ENCODE measurements at places on chromosomes 16 and 17.
A peak's percentile ranks its signal among the peaks of the same experiment; 100 is the strongest.

GRCh38 chr17:31598921-31599571 lies 207.6 kb downstream of the RAB11FIP4 start:
- DNase-seq, result no peak
- no peak overlapping the region for H3K27ac ChIP-seq
- H3K36me3 ChIP-seq, result no peaks in the 10 kb centered on the region

DNA sequence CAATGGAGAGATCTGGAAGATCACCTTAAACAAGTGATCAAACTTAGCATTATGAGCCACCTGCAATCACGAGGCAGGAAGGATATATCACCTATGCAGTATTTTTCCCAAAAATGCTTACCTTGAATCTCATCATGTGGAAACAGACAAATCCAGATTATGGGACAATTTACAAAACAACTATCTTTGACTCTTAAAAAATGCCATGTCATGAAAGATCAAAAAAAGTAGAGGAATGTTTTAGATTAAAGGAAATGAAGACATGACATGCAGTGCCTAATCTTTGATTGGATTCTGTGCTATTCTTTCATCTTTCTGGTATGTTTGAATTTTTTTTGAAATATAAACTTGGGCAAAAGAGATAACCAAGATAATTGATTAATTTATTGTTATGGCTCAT lies 95.9 kb downstream of the KPNA2 start:
- no peak overlapping the region for H3K4me3 ChIP-seq
- H3K36me3 ChIP-seq, result peaks cover 61% of the 10 kb centered on the region
- DNase-seq, result no peak
- no peaks in the 10 kb centered on the region for H3K27me3 ChIP-seq

DNA sequence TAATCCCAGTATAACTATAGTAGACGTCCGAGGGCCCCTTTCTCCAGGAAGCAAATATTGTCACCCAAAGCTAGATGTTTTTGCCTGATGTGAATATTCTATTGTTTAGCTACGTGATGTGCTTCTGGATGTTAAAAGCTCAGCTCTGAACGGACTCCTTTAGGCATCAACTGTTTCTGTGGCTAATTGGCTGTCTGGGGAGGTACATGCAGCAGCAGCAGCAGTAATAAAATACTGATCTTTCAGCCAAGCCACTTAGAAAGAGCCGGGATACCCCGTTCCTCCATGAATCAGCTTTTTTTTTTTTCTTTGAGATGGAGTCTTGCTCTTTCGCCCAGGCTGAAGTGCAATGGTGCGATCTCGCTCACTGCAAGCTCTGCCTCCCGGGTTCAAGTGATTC lies 43.0 kb downstream of the TRARG1 start:
- H3K36me3 ChIP-seq, result no peaks in the 10 kb centered on the region
- H3K4me3 ChIP-seq, result no peak overlapping the region
- H3K27ac ChIP-seq, result no peak overlapping the region
- no peaks in the 10 kb centered on the region for H3K4me1 ChIP-seq

DNA sequence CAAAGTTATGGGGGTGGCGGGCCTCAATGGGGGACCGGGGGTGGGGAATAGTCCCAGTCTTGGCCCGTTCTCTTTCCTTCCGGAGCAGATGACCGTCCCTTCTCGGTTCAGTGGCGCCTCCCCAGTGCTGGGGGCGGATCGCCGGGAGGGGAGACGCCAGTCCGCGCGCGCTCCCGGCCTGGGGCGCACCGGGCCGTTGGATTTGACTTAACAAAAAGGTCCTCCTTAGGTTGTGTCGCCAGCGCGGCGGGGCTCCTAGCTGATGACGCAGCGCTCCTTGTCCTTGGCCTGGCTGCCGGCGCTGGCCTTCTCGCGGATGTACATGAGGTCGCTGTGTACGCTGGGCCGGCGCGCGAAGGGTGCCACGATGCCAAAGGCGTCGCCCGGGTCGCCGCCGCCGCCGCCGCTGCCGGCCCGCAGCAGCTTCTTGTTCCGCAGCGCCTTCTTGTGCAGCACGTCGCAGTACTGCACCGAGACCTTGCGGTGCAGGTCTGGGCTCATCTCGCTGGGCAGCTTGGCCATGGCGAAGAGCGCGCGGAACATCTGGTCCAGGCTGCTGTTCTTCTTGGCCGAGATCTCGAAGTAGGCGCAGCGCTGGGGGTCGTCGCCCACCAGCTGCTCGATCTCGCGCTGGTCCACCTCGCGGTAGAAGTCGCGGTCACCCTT lies 1.2 kb downstream of the RASD1 start:
- no peaks in the 10 kb centered on the region for H3K27me3 ChIP-seq
- no peak for DNase-seq

- no peak for DNase-seq
- no peaks in the 10 kb centered on the region for H3K27me3 ChIP-seq
- peaks cover 44% of the 10 kb centered on the region for H3K36me3 ChIP-seq
These were observed 51.8 kb downstream of the SF3B3 start for GRCh38 chr16:70575376-70575775.

DNA sequence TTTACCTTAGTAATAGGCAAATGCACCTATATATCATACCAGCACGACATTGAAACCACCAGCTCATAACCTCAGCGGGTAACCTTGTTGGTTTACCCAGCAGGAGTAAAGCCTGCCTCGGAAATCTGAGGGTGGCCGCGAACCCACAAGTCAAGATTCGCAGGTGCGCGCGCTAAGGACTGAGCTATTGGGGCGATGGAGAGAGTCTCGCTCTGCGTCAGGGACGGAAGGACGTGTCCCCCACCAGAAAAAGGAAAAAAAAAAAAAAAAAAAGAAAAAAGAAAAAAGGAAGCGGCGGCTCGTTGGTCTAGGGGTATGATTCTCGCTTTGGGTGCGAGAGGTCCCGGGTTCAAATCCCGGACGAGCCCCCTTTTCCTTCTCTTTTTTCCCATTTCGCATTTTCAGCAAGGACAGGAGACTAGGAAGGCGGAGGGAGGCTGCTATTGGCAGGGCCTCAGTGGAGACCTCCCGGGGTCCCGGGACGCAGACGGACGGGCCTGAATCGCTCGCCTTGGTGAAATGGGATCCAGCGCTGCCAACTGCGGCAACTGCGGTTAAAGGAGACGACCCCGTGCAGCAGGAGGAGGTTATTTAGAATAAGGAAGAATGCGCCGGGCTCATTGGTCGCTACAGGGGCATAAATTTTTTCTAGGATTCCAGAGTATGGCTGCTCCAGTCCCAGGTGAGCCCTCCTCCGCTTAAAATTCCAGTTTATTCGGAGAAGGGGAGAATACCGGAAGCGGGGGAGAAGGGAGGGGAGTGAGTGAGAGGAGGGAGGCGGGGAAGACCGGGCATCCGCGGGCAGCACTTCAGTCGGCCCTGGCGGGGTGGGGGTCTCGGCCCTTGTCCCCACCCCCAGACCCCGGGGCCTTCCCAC lies at the start of gene OR1F1:
Gene OR1F1 (plus strand): TSS at position 407 of the 877 bp plus-strand sequence.
- H3K4me3 ChIP-seq, result no peak within 1 kb of the TSS
- no peak within 1 kb of the TSS for H3K27ac ChIP-seq
- H3K36me3 ChIP-seq, result no peaks in the 10 kb centered on the region
- no peak for DNase-seq
- H3K27me3 ChIP-seq, result no peaks in the 10 kb centered on the region

DNA sequence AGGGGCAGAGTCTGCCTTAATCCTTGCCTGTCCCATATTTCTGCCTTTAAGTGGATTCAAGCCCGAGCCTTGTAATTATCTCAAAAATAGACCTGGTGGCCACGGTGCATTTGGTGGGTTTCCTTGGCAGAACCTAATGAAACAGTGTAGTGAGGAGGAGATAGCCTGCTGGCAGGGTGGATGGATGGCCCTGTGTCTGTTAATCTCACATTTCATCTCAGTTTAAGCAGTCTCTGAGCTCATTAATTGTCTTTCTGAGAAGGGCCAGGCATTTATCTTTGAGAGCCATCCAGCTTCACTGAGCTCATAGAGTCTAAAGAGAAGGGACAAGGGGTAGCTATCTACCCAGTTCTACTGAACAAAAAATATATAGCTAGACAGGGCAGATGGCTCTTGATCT lies 364.0 kb upstream of the EEF2KMT start:
- H3K27ac ChIP-seq, result no peak overlapping the region
- H3K4me3 ChIP-seq, result no peak overlapping the region
- no peak for DNase-seq
- peaks cover 4% of the 10 kb centered on the region for H3K27me3 ChIP-seq
- H3K36me3 ChIP-seq, result no peaks in the 10 kb centered on the region

DNA sequence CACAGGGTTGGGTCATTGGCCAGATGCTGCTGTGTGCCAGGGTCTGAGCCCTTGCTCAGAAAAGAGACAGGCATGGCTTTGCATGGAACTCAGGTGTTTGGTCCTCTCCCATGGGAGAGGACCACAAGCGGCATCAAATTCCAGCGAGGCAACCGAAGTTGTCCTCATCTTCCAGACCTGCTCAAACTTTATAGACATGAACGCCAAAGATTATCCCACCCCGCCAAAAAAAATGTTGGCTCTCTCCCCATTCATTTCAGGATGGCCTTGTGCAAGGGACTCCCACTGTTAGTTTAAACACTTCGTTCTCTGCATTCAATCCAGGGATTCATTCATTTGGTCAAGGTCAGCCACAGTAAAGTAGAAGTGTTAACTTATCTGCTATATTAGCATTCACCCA lies 360.8 kb upstream of the ZFHX3 start:
- no peak overlapping the region for H3K27ac ChIP-seq
- no peak for DNase-seq
- no peaks in the 10 kb centered on the region for H3K4me1 ChIP-seq
- no peaks in the 10 kb centered on the region for H3K27me3 ChIP-seq
- H3K36me3 ChIP-seq, result no peaks in the 10 kb centered on the region

DNA sequence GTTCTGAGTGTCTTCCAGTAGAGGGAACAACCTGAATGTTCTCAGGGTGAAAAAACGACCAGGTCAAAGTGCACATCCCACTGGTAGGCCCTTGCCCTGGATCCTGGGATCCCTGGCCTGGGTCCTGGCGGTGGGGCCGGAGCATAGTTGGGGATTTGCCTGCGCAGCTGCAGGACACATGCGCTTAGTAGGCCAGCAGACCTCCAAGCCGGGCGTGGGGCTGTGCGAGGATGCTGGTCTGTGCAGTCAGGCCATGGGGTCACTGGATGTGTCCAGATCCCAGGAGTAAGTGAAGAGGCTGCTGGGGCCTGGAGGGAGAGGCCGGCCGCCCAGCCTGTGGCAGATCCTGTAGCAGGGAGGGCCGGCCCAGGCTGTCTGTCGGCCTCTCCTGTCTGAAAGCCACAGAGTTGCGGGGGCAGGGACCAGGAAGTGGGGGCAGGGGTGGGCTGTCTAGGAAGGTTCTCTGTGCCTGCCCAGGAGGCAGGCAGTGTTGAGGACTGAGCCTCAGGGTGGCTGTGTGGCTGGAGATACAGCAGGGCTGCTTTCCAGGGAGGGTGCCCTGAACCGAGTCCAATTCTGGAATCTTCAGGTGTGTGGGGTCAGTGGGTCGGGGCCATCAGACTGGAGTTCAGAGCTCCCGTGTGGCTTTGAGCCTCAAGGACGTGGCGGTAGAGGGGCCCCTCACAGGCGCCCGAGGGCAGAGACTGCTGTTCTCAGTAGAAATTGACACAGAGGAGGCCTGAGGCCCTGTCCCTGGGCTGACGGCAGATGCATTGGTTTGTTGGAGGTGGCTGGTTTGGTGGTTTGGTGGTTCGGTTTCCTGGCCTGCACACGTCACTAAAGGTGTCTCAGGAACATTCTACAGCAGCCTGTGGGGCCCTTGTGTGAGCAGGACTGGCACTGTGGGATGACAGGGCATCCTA lies 17.2 kb upstream of the NUDT16L1 start:
- no peaks in the 10 kb centered on the region for H3K4me1 ChIP-seq
- H3K36me3 ChIP-seq, result peaks cover 37% of the 10 kb centered on the region
- H3K27me3 ChIP-seq, result no peaks in the 10 kb centered on the region
- no peak overlapping the region for H3K27ac ChIP-seq

DNA sequence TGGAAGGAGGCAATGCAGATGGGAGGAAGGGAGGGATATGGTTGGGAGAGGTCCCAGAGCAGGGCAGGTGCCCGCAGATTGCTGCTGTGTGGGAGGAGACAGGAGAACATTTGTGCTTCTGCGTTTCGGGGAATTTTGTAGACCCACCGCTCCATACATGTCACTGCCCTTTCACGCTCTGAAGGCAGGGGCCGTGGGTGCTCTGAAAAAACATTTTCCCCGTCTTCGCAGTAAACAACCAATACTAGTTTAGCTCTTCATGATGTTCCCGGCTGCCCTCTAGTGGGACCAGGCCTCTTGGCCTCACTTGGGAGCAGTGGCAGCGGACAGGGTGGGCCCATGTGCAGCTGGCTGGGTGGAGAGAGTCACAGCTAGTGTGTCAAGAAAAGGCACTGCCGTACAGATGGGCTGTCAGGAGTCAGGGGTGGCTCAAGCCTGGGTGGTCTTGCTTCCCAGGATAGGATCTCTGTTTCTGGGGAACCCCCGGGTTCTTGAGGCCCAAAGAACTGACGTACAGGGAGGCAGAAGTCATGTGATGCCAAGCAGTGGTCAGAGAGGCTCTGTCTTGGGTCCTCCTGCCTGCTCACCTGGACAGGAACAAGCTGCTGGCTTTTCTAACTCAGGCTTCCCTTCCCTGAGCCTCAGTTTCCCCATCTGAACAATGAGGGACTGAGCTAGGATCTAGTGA lies 46.5 kb upstream of the CPNE2 start:
- H3K4me3 ChIP-seq, result no peak overlapping the region
- H3K27ac ChIP-seq, result no peak overlapping the region
- no peak for DNase-seq
- H3K4me1 ChIP-seq, result peaks cover 9% of the 10 kb centered on the region

- H3K4me3 ChIP-seq, result no peak overlapping the region
- H3K4me1 ChIP-seq, result no peaks in the 10 kb centered on the region
- H3K27ac ChIP-seq, result no peak overlapping the region
- H3K27me3 ChIP-seq, result no peaks in the 10 kb centered on the region
- H3K36me3 ChIP-seq, result peaks cover 34% of the 10 kb centered on the region
These were observed 51.9 kb upstream of the CACNG3 start for GRCh38 chr16:24204150-24204665.

DNA sequence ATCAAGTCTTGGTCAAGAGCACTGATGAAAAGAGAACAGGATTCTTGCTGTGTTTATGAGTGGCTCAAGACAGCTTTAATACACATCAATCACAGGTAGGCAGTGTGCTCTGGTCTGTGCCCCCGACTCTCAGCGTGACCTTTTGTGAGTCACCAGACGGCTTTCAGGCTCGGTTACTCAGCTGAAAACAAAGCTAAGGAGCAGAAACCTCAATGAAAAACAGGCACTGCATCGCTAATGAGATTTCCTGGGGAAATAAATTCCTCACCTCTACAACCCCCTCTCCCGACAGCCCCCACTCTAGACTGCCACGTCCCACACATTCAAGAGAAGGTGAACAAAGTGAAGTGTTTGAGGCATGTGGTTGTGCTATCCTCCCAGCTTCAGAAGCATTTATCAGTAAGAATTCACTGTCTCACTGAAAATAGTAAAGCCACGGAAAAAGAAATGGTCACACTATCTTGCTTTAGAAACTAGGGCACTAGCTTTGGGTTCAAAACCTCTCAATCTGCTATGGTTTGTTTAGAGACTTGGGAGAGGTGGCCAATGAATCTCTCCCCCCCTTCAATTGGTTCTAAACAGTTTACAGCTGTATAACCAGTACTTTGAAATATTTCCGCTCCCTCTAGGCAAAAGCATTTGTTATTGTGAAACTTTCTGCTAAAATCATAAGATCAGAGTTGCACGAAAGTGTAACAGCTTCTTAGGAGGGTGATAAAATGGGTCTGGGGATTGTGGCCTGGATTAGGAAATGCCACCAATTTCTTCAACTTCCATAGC lies 199.5 kb upstream of the PMFBP1 start:
- no peak for DNase-seq
- no peak overlapping the region for H3K4me3 ChIP-seq
- H3K27me3 ChIP-seq, result no peaks in the 10 kb centered on the region
- H3K4me1 ChIP-seq, result no peaks in the 10 kb centered on the region
- no peaks in the 10 kb centered on the region for H3K36me3 ChIP-seq

- no peaks in the 10 kb centered on the region for H3K27me3 ChIP-seq
- H3K36me3 ChIP-seq, result no peaks in the 10 kb centered on the region
- no peak overlapping the region for H3K27ac ChIP-seq
- no peak overlapping the region for H3K4me3 ChIP-seq
- no peaks in the 10 kb centered on the region for H3K4me1 ChIP-seq
- DNase-seq, result peak; percentile 13
These were observed 138.4 kb downstream of the PCTP start for GRCh38 chr17:55889271-55889670.
